Thyroid gland (tissue), 4 donors: ENCODE measurements at places on chromosomes 6 and 20.

GRCh38 chr6:29748391-29749307, 25.4 kb downstream of the HLA-F start:
- DNase-seq, result peak; percentile 97

DNA sequence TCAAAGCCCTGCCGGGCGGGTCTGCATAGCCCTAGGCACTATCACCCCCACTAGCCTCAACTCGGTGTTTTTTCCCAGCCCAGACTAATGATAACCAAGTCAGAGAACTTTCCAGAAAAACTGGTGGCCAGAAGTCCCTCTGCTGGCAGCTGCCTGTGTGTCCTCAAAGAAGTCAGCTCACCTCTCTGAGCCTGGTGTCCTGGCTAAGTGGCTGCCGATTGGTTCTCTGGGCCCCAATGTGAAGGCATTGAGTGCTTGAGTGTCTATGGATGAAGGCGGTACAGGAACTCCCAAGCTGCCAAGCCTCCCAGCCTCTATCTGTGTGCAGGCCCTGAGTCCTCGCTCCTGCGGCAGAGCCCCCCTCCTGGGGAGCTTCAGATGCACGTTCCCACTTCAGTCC, 355.6 kb downstream of the TAF4 start:
- DNase-seq, result no peak

- no peak for DNase-seq
These were observed 238.5 kb downstream of the FARS2 start for GRCh38 chr6:5499644-5500306.

- no peak for DNase-seq
These were observed 750.4 kb downstream of the QKI start for GRCh38 chr6:164164876-164165275.

DNA sequence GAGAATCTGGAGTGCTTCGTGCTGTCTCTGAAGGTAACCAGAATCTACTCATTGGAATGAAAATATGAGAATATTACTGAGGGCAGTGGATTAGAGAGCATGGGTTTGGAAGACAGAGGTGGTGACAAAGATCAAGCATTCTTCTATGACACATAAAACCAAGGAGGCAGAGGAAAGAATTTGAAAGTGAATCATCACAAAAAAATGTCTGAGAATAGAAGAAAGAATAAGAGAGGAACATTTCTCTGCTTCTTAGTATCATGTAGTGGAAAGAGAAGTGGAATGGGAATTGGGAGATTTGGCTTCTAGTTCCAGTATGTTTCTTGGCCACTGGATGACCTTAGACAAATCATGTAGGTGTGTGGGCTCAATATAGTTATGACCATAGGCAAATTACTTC, 474.0 kb downstream of the TFAP2B start:
- DNase-seq, result no peak

- no peak for DNase-seq
These were observed 121.0 kb downstream of the MRPL14 start for GRCh38 chr6:44006123-44006871.

GRCh38 chr20:50467174-50467573, 43.0 kb upstream of the PTPN1 start:
- DNase-seq, result no peak

DNA sequence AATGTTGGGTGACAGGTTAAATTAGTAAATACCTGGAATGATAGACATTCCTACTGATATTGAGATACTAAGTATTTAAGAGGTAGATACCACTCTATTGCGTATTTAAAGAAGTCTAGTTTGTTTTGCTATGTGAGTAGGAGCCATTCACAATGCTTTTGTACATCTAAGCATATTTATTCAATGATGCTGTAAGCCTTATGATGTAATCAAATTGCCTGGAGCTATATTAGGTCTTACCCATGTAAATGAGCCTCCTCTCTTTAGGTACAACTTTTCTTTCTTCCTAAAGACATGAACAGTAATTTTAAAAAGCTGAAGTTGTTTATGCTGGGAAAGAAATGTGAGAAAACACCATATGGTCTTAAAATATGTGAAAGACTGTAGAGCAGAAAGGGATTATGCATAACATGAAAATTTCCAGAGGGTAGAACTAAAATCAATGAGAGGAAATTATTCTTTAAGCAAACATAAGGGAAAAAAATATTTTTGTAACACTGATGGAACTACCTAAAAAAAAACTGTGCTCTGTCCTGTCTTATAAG, 526.7 kb downstream of the EPHA7 start:
- no peak for DNase-seq

DNA sequence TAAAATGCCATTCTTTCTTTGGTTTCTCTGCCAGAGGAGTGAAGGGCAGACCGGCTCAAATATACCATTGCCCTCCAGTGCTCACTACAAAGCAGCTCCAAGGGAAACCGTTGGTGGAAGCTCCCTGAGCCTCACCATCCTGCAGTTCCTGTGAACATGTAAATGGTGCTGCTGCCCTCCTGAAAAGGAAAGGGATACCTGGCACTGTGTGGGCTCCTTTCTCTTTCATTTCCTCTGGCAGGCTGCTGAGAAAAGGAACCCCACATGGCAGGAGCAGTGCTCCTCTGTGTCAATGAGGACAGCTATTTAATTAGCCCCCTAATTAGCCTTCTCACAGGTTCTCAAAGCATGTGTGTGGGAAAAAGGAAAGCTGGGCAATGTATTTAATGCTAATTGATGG, 142.5 kb downstream of the KLHL32 start:
- DNase-seq, result no peak

DNA sequence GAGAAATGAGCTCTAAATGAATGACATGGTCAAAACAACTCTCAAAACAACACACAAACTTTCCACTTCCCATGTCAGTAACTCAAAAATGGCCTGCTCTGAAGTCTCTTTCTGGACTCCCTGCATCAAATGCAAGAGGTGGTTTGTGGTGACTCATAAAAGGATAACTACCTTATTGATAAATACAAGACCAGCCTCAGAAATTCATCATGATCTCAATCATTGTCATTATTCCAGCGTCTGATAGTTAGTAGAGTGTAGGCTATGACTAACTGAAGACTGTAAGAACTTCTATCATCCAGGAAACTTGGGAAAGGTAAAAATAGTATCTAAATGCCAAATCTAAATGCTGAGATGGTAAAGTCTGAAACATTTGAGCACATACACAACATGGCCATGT, 369.4 kb downstream of the BMP2 start:
- no peak for DNase-seq

DNA sequence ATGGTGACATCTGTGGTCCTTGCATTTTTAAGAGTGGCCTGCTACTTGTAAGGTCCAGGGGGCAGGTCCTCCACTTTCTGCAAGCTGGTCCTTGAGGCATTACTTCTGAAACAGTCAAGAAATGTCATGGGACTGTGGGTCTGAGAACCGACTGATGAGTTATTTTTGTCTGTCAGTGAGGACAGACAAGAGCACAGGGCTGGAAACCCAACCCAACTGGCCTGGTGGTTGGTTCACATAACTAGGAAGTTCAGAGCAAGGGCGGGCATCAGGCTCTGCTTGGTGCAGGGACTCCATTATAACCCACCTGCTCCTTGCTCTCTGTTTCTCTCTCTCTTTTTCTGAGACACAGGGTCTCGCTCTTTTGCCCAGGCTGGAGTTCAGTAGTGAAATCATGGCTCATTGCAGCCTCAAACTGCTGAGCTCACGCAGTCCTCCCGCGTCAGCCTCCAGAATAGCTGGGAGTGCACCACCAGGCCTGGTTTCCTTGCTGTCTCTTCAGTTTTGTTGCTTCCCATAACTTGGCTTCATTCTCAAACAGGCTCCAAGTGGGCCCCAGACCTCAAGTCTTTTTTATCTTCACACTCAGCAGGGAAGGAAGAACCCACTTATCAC, 9.2 kb downstream of the CST3 start:
- no peak for DNase-seq

GRCh38 chr6:31680226-31681134, at the start of gene LY6G5C:
Gene LY6G5C (minus strand): TSS chr6:31681067. CDS start chr6:31680373, 694 bp downstream.
- DNase-seq, result peak; percentile 89

DNA sequence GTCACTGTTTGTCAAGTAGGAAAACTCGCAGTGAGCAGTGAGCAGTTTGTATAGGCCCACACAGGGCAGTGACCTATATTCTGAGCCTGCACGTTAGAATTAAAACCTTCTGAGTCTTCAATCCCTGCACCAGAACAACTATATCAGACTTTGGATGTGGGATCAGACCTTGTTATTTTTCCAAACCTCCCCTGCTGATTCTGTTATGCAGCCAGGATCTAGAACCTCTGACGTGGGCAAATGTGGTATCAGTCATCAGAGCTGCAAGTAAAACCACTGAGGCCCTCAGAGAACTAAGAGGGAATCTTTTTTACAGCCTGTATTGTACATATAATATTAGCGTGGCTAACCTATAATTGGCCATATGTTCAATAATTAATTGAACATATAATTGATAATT, 32.0 kb upstream of the AKAP7 start:
- DNase-seq, result no peak

GRCh38 chr20:58699623-58700107, 7.1 kb downstream of the NPEPL1 start:
- no peak for DNase-seq

DNA sequence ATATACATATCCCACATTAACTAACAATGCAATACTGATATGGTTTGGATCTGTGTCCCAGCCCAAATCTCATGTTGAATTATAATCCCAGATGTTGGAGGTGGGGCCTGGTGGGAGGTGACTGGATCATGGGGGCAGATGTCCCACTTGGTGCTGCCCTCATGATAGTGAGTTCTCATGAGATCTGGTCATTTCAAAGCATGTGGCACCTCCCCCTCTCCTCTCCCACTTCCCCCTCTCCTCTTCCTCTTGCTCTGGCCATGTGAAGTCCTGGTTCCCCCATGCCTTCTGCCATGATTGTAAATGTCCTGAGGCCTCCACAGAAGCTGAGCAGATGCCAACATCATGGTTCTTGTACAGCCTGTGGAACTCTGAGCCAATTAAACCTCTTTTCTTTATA, 71.2 kb downstream of the FYN start:
- no peak for DNase-seq

DNA sequence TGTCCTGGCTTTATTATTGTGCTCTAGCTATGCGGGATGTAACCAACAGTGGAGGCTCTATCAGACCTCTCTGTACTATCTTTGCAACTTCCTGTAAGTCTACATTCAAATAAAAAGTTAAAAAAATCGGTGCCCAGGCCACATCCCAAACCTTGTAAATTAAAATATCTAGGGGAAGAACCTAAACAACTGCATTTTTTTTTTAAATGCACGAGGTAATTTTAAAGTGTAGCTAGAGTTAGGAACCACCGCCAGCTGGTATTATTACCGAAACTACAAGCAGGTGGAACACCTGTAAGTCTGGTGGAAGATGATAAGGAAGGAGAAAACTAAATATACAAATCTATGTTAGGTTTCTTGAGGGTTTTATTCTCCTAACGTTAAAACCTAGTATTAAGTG, 34.5 kb upstream of the ID4 start:
- DNase-seq, result no peak

DNA sequence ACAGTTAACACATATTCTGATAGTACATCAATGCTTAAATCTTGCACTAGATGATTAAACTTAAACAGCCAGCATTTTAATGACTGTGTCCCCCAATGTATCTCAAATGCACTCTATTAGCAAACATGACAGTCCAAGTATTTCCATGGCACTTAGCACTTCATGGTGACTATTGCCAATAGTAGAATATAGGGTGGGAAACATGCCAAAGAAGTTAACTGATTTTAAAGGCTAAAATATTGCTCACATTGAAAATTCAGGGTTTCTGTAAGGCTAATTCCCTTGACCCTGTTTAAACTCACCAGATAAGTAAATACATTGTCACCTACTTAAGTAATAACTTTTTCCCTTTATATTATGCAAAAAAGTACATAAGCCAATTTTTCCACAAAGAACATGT, 266.9 kb downstream of the TBC1D32 start:
- no peak for DNase-seq

GRCh38 chr6:169237496-169238134, 16.0 kb downstream of the THBS2 start:
- DNase-seq, result no peak

DNA sequence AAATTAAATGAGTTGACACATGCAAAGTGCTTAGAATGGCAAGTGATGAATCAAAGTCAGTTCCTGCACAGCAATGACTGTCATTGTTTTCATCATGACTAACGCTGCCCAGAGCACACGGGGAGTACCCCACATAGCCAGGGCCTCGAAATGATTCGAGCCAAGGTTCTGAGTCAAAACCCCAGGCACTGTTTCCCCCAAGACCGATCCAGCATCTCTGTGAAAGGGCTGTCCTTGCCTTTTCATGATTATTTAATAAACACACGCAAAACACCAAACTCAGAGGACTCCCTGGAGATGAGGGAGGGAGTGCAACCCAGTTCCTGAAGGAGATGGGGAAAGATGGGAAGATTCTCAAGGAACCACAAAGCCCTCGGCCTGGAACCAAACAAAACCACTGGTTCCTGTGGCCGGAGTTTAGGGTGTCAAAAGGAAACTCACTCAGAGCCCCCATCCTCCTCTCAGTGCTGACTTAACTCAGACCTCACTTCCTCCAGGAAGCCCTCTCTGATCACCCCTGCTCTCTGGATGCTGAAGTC, 3.8 kb downstream of the PREX1 start:
- DNase-seq, result no peak

DNA sequence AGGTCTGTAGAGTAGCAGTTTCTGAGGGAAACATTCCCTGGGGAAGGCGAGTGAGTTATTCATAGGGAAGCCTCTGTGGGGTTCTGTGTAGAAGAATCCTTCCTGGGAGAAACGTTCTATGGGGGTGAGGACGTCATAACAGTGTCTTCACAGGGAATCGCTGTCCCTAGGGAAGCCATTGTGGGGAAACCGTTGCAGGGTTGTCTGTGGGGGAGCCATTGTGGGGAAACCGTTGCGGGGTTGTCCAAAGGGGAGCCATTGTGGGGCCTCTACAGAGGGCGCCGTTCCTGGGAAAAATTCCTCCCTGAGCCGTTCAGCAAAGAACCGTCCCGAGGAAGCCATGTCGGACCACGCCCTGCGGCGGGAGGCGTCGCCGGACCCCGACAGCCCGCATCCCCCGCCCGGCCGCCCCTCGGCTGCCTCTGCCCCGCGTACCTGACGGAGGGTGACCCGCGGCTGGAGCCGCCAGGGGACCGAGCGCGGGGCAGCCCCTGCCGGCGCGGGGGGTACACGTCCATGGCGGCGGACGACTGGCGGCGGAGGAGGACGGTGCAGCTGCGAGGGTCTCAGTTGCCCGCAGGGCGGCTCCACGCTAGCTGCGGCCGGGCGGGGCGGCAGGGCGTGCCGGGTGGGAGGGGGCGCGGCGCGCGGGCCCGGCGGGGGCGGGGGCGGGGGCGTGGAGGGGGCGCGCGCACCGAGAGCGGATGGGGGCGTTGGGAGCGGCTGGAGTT, at the start of gene DNAAF9:
Gene DNAAF9 (minus strand): TSS at position 630 of the 731 bp plus-strand sequence. CDS start 112 bp downstream, at position 518.
- DNase-seq, result peak; percentile 48
